Aorta (tissue), 5 donors: ENCODE measurements at places on chromosomes 2 and 18. TPM values are rescaled to one million over a fixed set of nuclear protein-coding genes. Genes with fewer than 3 reads are reported as not detected.

LRATD1 gene
- 2.1 TPM for total RNA-seq

SP140L gene
- total RNA-seq: 13.9 TPM

TUBB8B gene
- not detected for total RNA-seq

DNA sequence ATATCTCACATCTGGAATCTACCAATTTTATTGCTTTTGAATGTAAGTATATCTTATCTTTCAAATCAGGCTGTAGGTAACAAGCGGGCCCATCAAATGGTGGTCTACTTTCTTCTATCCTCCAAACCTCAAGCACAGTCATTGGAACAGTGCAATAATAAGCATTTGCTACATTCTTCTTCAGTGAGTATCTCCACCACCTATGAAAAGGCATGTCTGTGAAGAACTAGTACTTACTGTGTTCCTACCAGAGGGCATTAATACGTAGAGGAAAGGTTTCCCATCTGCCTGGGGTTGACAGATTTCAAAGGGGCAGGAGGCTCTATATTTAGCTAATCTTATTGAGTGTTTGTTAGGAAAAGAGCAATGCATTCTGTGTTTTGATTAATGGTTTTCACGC is 411.1 kb downstream of the NCKAP5 start:
- H3K4me3 ChIP-seq: no peak overlapping the region
- no peaks in the 10 kb centered on the region for H3K4me1 ChIP-seq
- no peaks in the 10 kb centered on the region for H3K27me3 ChIP-seq
- H3K27ac ChIP-seq: no peak overlapping the region
- no peak for DNase-seq
- H3K36me3 ChIP-seq: no peaks in the 10 kb centered on the region

DNA sequence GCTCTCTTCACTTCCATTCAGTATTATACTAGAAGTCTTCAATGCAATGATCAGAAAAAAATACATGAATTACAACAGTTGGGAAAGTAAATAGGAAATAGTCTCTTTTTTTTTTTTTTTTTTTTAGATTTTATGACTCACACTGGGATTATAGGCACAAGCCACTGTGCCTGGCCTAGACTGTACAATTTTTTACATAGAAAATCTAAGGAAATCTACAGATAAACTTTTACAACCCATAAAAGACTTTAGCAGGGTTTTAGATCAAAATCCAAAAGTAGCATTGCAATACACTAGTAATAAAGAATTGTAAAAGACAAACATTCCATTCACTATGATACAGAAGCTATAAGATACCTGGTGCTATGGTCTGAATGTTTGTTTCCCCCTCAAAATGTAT is 39.0 kb downstream of the CFAP221 start:
- DNase-seq: no peak
- H3K4me1 ChIP-seq: no peaks in the 10 kb centered on the region
- H3K27me3 ChIP-seq: no peaks in the 10 kb centered on the region
- no peaks in the 10 kb centered on the region for H3K36me3 ChIP-seq

- no peak overlapping the region for H3K27ac ChIP-seq
- no peaks in the 10 kb centered on the region for H3K4me1 ChIP-seq
- no peak for DNase-seq
These were observed 55.5 kb downstream of the CRACDL start for GRCh38 chr2:98880266-98881152.

DNA sequence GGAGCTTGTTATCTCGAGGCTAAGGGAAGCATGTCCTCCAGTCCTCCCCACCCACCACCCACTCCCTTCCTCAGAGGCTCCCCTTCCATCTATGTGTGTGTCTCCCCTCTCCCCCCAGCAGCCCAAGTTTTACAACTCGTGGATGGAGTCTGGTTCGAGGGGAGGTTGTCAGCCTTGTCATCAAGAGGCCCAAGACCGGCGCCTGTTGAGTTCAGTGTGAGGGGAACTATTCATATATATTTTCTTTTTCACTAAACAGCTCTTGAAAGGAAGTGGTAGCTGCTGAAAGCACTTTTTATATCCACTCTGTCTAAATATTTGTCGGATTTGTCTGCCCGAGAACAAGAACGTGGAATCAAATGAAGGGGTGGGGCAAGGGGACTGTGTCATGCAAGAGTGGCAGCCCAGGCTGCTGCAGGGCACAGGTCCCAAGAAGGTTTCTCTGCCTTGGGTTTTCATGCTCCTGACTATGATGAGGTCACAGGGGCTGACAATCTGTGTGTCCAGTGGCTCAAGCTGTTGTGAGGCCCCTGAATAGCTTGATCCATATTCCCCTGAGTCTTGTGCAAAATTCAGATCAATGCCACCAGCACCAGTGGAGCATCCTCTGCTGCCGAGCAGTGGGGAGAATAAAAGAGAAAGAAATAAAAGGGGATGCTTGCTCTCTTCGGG is 35.0 kb downstream of the NRP2 start:
- H3K27ac ChIP-seq: no peak overlapping the region

DNA sequence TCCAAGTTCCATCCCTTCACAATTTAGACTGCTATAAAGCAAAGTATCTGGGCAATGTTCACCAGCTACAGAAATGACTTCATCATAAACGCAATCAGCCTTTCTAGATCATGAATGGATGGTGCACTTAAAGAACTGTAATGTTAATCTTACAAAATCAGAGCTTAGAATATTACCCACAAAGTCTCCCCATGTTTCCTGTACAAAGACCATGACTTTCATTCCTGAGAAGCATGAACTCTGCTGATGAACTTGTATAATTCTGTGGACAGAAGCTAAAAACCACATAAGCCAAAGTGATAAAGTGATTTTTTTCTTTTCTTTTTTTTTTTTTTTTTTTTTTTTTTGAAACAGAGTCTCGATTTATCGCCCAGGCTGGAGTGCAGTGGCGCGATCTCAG is 53.3 kb downstream of the C1D start:
- H3K36me3 ChIP-seq: no peaks in the 10 kb centered on the region
- H3K27ac ChIP-seq: no peak overlapping the region
- no peaks in the 10 kb centered on the region for H3K4me1 ChIP-seq
- H3K4me3 ChIP-seq: no peak overlapping the region
- no peaks in the 10 kb centered on the region for H3K27me3 ChIP-seq
- no peak for DNase-seq

DNA sequence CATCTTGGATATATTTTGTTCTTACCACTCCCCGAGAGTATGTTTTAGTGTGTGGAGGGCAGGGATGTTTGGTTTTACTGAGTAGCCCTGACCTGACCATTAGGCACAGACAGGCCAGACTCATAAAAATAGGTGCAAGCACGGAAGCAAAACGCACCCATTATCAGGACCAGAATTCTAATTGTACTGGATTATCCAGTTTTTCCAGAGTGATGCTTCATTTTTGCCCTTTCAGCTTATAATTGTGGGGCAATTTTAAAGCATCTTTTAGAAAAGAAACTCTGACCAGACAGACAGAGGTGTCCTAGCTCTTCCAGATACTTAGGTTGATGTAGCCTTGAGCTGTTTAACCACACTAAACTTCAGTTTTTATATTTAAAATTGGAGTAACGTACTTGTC is 4.4 kb downstream of the NCOA1 start:
- DNase-seq: no peak
- no peak overlapping the region for H3K4me3 ChIP-seq
- H3K27ac ChIP-seq: no peak overlapping the region
- H3K4me1 ChIP-seq: peaks cover 4% of the 10 kb centered on the region
- no peaks in the 10 kb centered on the region for H3K27me3 ChIP-seq

DNA sequence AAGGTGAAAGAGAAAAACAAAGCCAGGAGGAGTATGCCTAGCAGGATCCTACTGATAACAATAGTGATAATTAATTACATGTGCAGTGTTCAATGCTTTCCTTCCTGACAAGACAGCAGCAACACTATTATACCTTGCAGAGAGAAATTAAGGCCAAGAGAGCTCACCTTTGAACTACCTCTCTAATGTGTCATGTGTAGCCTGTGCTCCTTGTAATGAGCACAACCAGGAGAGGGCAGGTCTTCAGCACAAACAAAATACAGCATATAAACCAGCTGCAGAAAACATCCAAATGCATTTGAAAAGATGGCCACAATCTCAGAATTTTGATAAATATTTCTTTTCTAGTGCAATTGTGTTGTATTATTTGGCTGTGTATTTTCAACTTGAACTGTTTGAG is 1425.7 kb downstream of the DSC3 start:
- H3K36me3 ChIP-seq: no peaks in the 10 kb centered on the region
- no peaks in the 10 kb centered on the region for H3K4me1 ChIP-seq
- H3K27ac ChIP-seq: no peak overlapping the region

DNA sequence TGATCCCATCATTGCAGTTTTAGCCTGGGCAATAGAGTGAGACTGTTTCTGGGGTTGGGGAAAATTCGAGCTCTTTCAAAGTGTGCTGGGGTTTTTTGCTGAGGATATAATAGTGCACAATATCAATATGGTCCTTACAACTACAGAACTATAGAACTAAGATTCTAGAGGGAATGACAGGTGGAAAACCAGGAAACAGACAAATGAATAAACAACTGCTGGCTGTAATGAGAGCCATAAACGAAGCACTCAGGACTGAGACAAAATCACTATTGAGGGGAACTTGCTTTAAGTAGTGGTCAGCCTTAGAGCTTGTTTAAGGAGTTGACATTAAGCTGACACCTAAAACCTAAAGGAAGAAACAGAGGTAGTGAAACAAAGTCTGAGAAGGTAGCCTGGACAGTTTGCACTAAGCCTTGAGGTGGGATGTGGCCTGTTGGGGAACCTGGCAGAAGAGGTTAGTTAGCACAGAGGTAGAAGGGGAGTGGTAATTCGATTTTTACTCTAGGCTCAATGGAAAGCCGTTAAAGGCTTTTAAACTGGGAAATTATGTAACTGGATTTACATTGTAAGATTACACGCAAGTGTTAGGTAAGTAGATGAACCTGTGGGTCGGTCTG is 33.8 kb downstream of the LCLAT1 start:
- no peak overlapping the region for H3K4me3 ChIP-seq
- no peaks in the 10 kb centered on the region for H3K36me3 ChIP-seq
- no peaks in the 10 kb centered on the region for H3K27me3 ChIP-seq
- DNase-seq: no peak
- H3K27ac ChIP-seq: peak overlapping the region; percentile 45

DNA sequence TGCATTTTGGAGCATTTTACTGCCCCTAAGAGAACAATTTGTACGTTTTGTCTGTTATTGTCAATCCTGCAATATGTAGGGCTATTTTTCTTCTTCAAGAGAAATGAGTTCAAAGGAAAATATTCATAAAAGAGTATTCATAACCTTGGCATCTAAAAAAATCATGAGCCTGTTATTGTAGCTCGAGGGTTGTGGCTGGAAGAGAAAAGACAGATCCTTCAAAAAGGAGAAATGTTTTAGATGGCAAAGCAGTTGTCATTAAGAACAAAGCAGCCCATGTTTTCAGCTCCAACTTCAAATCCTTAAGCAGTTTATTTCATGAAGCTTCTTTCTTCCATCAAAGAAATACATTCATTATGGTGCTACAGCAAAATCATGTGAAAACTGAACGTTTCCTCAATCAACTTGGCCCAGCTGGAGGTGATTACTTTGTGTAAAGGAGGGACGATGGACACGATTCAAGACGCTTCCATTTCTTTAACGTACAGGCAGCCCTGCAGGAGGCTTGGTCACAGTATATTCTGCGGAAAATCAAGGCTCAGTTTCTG is 31.4 kb downstream of the QPCT start:
- no peak overlapping the region for H3K4me3 ChIP-seq
- no peaks in the 10 kb centered on the region for H3K27me3 ChIP-seq
- no peak overlapping the region for H3K27ac ChIP-seq

- no peaks in the 10 kb centered on the region for H3K36me3 ChIP-seq
- no peak for DNase-seq
- no peaks in the 10 kb centered on the region for H3K27me3 ChIP-seq
- H3K4me1 ChIP-seq: no peaks in the 10 kb centered on the region
- H3K4me3 ChIP-seq: no peak overlapping the region
These were observed 173.0 kb downstream of the BCL11A start for GRCh38 chr2:60380411-60380810.

DNA sequence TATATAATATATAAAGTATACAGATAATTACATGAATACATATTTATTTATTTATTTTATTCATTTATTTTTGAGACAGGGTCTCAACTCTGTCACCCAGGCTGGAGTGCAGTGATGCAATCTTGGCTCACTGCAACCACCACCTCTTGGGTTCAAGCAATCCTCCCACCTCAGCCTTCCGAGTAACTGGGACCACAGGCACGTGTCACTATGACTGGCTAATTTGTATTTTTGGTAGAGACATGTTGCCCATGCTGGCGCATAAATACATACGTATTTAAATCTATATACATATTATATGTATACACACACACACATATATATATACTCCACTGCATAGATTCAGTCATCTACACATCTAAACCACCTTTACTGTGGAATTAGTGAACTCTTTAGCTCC is 20.6 kb upstream of the NDUFV2 start:
- no peaks in the 10 kb centered on the region for H3K36me3 ChIP-seq
- no peaks in the 10 kb centered on the region for H3K4me1 ChIP-seq
- no peak overlapping the region for H3K4me3 ChIP-seq
- no peaks in the 10 kb centered on the region for H3K27me3 ChIP-seq
- H3K27ac ChIP-seq: no peak overlapping the region
- no peak for DNase-seq

DNA sequence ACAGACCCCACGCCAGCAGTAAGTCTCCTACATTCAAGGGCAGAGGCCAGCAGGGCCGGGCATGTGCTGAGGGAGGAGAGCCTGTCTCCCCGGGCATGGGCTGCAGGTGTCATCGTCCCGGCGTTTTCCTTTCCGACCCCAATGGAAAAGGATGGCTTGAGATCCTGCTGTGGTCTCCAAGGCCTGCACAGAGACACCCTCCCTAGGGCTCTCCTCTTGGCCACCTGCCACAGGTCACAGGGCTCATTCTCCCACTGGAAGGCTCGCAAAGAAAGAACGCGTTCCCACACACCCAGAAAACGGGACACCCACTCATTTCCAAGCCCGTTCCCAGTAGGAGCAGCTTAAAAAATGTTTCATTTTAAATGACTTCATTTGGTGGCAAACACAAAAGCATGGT is 41.0 kb downstream of the DIPK1C start:
- peak; percentile 65 for DNase-seq
- H3K4me1 ChIP-seq: no peaks in the 10 kb centered on the region
- no peaks in the 10 kb centered on the region for H3K36me3 ChIP-seq
- no peak overlapping the region for H3K27ac ChIP-seq
- H3K27me3 ChIP-seq: no peaks in the 10 kb centered on the region

GRCh38 chr2:37894601-37895000 is 30.5 kb upstream of the RMDN2 start:
- H3K36me3 ChIP-seq: no peaks in the 10 kb centered on the region
- no peak overlapping the region for H3K4me3 ChIP-seq
- no peak for DNase-seq
- no peaks in the 10 kb centered on the region for H3K27me3 ChIP-seq
- H3K27ac ChIP-seq: no peak overlapping the region

GRCh38 chr2:8133913-8134472 is 547.9 kb upstream of the ID2 start:
- H3K36me3 ChIP-seq: no peaks in the 10 kb centered on the region
- H3K4me3 ChIP-seq: no peak overlapping the region
- no peaks in the 10 kb centered on the region for H3K4me1 ChIP-seq
- no peaks in the 10 kb centered on the region for H3K27me3 ChIP-seq
- no peak overlapping the region for H3K27ac ChIP-seq

DNA sequence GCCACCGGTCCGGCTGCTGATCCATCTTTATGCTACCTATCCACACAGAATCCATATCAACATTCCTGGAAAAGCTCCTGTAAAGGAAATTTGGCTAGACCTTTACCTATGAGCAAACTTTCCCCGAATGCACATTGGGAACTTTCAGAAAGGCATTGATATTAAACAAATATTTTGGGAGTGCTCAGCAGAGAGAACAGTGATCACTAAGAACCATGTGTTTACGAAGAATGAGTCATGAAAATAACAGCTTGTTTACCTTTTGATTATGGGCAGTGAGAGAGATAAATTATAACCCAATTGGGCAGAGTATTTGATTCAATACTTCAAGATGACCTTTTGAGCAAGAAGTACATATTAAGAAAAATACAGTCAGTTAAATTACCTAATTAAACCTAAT is 189.7 kb upstream of the CDH2 start:
- H3K4me3 ChIP-seq: no peak overlapping the region
- DNase-seq: no peak
- no peaks in the 10 kb centered on the region for H3K36me3 ChIP-seq
- H3K27ac ChIP-seq: no peak overlapping the region
- no peaks in the 10 kb centered on the region for H3K4me1 ChIP-seq
